ENCODE measurements at places on chromosomes 5 and 9.

GRCh38 chr9:127537792-127538191 lies 74.3 kb upstream of the STXBP1 start:
- no peak for DNase-seq

GRCh38 chr5:179427032-179427675 lies 81.9 kb upstream of the ADAMTS2 start:
- DNase-seq = no peak

DNA sequence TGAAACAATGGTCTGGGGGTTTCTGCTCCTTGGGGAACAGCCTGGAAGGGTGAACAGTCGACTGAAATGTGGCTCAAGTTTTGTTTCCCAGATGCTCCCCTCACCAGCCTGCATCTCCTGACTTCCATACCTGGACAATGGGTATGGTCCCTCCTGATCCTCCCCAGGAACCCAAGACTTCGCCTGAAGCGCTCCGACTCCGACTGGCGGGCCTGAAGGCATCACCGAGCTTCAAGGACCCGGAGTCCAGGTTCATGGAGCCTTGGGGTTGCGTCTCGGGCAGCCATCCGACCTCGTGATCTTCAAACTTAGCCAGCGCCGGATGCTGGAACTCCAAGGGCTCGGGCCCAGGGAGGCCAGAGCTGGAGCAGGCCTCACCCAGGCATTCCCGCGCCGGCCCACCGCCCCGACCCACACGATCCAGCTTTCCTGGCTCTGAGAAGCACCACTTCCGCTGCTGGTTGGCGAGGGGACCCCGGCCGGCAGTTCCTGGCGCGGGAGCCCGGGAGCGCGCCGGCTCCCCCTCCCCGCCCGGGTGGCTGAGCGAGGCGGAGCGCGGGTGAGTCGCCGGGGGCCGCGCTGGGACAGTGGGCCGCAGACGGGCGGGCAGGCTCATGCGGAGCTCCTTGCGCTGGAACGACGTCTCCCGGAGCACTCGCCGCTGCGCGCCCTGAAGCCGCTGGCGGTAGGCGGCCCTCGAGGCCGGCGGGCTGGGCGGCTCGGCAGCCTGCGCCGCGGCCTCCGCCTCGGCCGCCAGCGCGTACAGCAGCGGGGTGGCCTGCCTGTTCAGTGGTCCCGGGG lies 5.2 kb downstream of the SHROOM1 start:
- no peak for DNase-seq

DNA sequence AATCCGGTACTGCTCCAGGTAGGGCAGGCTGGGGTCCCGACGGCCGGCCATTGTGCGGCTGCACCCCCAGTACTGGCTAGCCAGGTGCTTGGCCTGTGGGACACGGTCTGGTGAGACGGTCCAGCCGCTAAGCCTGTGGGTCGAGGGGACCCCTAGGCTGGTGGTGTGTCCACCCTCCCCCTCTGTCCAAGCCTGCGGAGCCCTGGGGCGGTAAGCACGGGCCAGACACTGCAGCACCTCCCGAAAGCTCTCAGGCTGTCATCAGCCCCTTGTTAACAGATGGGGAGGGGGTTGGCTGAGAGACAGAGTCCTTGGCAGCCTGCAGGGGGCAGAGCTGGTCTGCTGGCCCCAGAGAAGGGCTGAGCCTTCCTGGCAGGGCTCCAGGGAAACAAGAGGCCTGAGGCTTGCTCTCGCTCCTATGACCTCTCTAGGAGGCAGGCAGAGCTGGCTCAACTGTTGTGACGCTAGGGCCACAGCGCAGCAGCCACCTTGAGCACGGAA lies 11.8 kb upstream of the MRNIP start:
- DNase-seq = peak; percentile 82

- DNase-seq = no peak
These were observed 166.6 kb downstream of the FANCC start for GRCh38 chr9:95150903-95151302.

- DNase-seq = no peak
These were observed 612.0 kb upstream of the CLINT1 start for GRCh38 chr5:158470764-158471534.

DNA sequence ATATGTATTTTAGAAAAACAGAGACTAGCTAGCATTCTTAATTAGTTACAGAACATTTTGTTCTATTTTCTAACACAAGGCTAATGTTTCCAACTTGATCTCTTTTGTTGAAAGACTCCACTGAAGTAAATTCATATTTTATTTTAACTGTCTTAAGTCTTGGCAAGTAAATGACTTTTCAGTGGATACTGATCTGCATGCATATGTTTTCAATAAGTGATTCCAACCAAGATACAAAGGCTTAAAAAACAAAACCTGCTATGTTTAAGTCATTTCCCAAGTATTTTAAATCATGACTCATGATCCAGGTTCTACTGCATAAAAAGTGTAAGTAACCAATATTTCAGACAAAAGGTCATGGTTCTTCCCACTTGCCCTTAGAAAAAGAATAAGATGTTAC lies 5.7 kb downstream of the CDO1 start:
- DNase-seq = no peak

GRCh38 chr5:131210151-131210510 lies 39.4 kb downstream of the LYRM7 start:
- no peak for DNase-seq

DNA sequence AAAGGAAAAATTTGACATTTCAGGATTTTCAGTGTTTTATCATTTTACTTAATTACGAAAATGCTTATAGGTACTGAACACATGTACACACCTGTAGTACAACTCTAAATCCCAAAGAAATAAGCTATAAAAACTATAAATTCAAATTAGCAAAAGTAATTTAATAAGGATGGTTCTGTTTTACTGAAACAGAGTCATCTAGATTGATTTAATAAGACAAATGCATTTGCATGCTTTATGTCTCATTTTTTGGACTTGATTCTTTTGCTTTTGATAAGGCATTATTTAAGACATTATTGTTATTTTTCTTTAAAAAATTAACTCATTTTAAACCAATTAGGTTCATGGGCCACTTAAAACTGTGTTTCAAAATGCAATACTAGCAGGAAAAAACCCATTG lies 201.2 kb downstream of the PIK3R1 start:
- DNase-seq = no peak

- no peak for DNase-seq
These were observed 1.7 kb upstream of the PAX5 start for GRCh38 chr9:37035648-37036370.

DNA sequence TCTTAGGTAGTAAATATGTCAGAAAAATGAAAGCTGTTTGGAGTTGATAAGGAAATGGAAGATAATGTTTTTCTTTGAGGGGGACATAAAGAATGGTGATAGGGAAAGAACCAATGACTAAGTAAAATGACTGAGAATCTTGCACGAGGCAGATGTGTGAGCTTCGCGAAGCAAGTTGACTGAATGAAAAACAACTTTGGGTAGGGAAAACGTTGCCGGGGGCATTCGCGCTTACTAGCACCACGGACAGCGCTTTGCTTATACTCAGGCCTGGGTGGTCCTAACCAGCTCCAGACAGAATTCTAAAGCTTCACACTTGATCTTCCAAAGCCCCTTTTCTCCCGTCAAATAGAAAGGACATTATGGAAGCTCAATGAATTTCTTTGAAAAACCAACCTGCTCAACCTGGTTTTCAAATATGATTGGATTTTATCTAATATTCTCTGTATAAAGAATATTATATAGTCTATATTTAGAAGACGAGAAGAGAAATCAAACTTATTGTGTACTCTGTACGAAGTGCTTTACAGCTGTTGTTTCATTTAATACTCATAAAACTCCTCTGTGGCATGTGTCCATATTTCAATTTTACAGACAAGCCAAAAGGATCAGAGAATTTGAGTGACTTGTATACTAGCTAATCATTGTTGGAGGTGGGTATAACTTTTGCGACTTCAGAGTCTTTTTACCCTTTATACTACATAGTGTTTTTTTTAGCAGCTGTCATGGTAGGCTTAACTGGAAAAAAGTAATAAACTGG lies 1.9 kb upstream of the CDKN2B start:
- no peak for DNase-seq

GRCh38 chr9:16884952-16885513 lies 14.6 kb upstream of the BNC2 start:
- DNase-seq = no peak

GRCh38 chr5:15521381-15522186 lies 21.6 kb downstream of the FBXL7 start:
- DNase-seq = no peak

- DNase-seq = no peak
These were observed 212.2 kb downstream of the SMARCA2 start for GRCh38 chr9:2227144-2227867.

GRCh38 chr5:5069851-5070250 lies 70.3 kb upstream of the ADAMTS16 start:
- no peak for DNase-seq

DNA sequence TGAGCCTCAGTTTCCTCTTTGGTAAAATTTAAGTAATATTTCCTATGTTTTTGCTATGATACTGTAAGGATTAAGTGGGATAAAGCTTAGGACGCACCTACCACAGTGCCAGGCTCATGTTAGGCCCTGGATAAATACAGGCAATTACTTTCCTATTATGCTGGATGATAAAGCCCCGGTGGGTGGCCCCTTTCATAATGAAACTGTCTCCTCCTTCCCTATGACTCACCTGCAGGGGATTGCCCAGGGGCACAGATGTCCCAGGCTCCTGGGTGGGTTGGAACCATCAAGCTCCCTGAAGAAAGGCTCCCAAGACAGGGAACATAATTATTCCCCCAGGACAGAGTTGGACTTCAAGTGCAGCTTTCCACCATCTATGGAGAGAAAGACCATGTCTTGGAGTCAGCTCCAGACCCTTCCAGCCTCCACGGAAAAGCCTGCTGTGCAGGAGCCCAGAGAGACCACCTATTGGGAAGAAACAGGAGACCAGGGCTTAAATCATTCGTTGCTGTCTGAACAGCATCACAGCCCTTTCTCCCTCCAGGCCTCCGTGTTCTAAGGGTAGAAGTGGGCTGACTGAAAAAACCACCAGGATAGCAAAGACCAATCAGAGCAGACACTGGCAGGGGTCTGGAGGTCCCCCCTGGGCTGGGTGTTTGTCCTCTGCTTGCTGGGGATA lies 43.2 kb upstream of the FOXE1 start:
- no peak for DNase-seq

DNA sequence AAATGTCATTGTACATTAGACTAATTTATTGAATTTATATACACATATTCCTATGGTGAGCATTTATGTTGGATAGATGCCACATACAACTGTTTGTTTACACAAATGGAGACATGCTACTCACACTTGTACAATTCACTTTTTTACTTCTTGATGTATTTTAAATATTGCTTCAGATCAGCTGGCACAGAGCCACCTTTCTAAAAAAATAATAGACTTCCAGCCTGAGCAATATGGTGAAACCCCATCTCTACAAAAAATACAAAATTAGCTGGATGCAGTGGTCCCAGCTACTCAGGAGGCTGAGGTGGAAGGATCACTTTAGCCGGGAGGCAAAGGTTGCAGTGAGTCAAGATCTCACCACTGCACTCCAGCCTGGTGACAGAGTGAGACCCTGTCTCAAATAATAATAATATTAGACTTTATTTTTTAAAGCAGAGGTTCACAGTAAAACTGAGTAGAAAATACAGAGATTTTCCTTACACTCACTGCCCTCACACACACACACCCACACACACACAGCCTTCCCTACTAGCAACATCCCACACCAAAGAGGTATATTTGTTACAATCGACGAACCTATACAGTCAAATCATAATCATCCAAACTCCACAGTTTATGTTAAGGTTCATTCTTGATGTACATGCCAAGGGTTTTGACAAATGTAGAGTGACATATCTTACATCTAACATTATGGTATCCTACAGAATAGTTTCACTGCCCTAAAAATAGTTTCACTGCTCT lies 16.5 kb upstream of the ADRB2 start:
- DNase-seq = no peak

DNA sequence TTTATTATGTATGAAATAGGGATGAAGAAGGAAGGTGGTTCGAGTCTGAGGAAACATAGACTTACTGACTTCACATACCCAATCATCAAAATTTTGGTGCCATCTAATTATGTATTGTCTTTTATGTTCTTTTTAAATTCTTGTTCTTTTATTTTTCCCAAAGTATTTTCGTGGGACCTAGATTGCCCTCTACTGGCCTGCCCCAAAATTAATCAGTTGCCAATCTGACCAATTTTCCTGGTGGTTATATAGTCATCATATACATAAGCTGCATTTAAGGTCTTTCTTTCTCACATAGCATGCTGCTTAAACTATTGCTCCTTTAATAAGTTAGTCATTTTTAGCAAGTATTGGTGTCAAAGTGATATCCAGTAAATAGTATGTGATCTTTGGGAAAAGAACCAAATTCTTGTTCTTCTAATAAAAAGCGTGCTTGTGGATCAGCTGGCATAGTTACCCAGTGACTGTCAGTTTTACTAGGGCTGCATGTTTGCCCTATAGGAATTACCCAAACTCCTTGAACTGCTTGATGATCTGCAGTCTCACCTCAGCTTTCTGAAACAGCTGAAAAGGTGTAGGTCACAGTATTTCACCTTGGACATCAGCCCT lies 223.5 kb downstream of the SH3GL2 start:
- no peak for DNase-seq

GRCh38 chr5:65440456-65440855 lies 41.3 kb downstream of the ADAMTS6 start:
- no peak for DNase-seq

DNA sequence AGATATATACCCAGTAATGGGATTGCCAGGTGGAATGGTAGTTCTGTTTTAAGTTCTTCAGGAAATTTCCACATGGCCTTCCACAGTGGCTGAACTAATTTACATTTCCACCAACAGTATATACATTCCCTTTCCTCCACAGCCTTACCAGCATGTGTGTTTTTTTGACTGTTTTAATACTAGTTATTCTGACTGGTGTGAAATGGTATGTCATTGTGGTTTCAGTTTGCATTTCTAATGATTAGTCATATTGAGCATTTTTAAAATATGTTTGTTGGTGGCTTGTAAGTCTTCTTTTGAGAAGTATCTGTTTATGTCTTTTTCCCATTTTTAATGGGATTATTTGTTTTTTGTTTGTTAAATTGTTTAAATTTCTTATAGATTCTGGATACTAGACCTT lies 208.9 kb downstream of the CFAP90 start:
- DNase-seq = no peak

- no peak for DNase-seq
These were observed 49.2 kb downstream of the ITGA2 start for GRCh38 chr5:53038196-53038847.

DNA sequence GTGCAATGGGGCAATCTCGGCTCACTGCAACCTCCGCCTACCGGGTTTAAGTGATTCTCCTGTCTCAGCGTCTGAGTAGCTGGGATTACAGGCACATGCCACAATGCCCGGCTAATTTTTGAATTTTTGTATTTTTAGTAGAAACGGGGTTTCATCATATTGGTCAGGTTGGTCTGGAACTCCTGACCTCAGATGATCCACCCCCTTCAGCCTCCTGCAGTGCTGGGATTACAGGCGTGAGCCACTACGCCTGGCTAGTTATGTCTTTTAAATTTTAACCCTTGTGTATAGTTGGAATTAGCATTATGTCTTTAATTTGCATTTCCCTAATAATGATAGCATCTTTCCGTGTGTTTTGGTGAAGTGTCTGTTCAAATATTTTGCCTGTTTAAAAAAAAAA lies 11.5 kb downstream of the GPBP1 start:
- no peak for DNase-seq

DNA sequence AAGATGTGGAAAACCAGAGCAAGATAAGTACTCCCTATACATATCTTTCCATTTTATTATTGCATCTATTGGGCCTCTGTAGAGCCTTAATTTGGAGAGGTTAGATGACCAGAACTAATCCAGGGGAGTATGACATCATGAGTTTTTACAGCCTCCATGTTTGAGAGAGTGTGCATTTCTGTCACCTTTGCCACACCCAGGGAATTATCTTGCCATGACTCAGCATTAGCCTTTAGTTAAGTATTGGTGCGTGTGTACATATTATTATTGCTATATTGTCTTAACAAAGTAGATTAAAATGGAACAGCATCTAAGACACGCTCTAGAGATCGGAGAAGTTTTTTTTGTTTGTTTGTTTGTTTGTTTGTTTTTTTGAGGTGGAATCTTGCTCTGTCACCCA lies 27.6 kb downstream of the DIMT1 start:
- peak; percentile 68 for DNase-seq

Data from K562 (cell line).